ENCODE measurements at places on chromosomes 13 and 19.

DNA sequence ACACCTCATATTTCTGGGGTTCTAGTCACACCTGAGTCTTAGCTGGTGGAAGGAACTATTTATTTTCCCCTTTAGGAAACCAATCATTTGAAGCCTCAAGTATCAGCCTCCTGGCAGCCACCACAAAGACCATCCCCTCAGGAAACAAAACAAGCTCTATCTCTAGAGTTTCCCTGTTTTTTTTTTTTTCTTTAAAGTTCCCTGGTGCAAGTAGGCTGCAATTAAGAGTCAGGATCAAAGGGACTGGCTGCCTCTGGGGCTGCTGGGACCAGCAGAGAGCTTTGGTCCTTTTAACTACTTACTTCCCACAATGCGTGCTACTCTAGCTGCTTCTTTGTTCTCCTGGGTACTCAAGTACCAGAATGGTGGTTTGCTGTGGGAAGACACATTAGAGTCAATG lies 11.4 kb downstream of the MBNL2 start:
- DNase-seq = no peak

DNA sequence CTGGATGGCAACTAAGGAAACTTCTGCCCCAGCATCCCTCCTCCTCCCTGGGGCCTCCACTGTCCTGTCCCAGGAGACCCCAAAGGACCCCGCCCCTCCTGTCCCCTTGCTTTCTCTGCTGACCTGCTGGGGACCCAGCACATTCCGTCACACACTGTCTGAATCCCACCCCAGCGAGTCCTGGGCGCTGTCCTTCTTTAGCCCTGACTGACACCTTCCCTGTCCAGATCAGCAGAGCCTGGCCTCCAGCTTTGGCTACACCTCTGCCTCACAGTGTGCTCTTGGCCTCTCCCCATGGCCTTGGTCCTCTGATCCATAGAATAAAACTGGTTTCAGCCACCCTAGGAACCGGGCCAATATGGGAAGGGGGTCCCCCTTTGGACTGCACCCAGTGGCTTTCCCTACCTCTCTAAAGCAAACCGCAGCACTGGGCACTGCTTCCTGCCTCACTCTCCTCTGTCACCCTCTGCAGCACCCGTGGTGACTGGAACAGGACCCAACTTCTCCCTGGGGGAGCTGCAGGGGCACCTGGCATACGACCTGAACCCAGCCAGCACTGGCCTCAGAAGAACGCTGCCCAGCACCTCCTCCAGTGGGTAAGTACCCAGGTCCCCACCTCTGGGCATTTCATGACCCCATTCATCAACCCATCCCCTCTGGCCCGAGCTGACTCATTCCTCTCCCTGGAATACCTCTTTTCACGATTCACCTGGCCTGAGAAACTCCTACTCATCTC lies 46.4 kb downstream of the SMIM24 start:
- no peak for DNase-seq

- no peak for DNase-seq
These were observed 104.0 kb downstream of the ATP11A start for GRCh38 chr13:112793545-112794445.

GRCh38 chr19:49056101-49056901 lies 1.2 kb downstream of the CGB7 start:
- peak; percentile 49 for DNase-seq

DNA sequence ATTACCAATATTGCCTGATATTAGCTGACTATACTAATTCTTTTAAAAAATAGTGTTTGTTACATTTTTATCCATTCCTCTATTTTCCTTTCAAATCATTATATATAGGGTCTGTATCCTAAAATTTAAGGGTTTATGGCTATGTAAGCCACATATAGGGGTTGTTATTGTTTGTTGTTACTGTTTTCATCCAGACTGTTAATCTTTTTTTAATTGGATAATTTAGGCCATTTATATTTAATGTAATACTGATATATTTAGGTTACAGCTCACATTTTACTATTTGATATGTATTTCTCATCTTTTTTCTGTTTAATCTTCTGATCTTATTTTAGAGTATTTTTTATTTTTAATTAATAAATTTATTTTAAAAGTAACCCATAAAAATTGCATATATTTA lies 487.1 kb upstream of the SGCG start:
- DNase-seq = no peak

DNA sequence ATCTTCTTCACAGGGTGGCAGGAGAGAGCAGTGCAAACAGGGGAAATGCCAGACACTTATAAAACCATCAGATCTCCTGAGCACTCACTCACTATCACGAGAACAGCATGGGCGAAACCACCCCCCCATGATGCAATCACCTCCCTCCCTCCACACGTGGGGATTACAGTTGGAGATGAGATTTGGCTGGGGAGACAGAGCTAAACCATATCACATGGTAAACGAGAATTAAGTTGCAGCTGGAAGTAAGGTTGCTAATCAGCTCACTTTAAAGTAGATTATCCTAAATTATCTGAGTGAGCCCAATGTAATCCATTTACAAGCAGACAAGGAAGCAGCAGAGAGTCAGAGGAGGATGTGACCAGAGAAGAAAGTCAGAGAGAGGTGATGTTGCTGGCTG lies 102.2 kb upstream of the IPO5 start:
- no peak for DNase-seq

DNA sequence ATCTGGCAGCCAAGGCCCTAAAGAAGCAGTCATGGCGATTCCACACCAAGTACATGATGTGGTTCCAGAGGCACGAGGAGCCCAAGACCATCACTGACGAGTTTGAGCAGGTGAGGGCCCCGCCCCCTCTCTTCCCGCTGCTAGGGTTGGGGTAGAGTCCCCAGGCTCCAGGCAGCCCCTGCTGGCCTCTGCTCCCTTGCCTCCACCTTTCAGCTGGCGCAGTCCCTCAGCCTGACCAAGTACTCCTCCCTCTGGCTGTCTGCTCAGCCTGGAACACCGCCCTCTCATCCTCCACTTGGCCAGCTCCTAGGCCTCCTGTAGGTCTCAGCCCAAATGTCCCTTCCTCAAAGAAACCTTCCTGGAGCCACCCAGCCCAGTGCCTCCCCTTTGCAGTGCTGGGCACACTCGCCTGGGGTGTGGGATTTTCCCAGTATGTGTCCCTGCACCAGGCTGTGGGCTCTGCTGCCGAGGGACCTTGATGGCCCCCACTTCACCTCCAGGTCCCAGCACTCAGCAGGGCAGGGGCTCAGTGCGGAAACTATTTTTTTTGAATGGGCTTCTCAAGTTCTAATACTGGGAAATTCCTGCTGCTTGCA lies 5.7 kb downstream of the LENG1 start:
- no peak for DNase-seq

DNA sequence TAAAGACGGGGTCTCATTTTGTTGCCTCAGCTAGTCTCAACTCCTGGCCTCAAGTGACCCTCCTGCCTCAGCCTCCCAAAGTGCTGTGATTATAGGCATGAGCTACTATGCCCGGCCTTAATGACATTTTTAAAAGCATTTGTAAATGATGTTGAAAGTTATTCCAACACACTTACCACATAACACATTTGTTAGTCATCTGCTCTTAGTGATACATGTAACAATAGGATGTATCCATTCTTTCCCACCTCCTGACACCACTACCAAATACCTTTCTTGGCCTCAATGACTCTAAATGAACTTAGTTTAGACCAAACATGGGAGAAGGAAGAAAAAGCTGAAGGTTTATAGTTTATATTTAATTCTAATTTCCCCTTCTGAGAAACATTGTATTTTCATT lies 59.8 kb upstream of the MEDAG start:
- DNase-seq = no peak

Measured in stimulated activated effector memory CD8-positive, alpha-beta T cell treated with anti-CD3 and anti-CD28 coated beads, Interleukin-12 subunit alpha, Interleukin-12 subunit beta, amount 100 ng/mL, for 72 hours (primary cell).